WERI-Rb-1 (cell line): ENCODE measurements at places on chromosomes 7 and 10.

GRCh38 chr10:123150986-123151736 is 3.0 kb upstream of the BUB3 start:
- DNase-seq, result peak; percentile 47

DNA sequence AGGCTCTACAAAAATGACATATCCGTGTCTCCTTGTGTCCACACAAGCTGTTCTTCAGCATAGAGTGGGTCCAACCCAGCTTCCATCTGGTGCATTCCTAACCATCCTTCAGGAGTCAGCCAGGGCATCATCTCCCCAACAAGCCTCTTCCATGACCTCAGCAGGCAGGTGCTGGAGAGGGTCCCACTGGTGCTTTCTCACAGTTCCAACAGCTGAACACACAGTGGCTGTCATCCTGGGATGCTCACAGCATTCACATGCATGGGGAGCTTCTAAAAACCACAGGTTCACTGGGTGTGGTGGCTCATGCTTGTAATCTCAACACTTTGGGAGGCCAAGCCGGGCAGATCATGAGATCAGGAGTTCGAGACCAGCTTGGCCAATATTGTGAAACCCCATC is 6.4 kb upstream of the CYP3A4 start:
- DNase-seq, result no peak

GRCh38 chr10:101986624-101986971 is 69.4 kb downstream of the ARMH3 start:
- no peak for DNase-seq

DNA sequence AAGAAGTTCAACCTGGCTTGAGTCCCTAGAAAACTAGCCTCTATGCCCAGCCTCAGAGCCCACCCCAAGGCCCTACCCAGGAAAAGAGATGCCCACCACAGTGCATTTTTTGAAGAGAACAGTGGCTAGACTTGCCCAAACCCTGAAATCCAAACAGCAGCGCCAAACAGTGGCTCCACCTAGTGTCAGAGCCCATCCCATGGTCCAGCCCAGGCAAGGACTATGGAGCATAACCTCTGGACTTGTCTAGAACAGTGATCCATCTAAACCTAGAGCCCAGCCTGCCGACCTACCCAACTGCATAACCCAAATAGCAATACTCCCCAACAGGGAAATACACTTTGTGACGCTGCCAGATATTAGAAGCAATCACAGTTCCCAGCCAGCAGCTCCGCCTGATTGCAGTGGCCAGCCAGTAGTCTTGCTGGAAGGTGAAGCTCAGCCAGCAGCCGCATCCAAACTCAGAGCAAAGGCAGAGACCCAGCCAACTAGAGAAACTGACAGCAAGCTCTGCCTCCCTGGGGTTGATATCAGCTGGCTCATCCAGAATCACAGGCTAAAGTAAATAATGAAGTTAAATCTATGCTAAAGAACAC is 44.5 kb downstream of the HBP1 start:
- DNase-seq, result no peak

DNA sequence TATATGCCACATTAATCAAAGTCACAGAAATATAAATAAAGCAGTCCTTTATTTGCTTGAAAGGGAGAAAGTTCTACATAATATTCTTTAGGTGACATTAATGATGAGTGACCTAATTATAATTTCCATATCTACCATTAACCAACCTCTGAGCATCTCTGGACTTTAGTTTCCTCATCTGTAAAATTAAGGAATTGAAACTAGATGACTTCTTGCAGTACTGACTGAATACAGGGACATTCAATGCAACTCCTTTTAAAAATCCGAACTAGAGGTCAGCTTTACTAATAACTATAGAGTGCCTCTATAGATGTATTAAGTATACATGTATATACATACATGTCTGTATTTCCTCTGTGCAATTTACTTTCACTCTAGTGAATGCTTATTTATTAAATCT is 3.9 kb downstream of the FMC1 start:
- DNase-seq, result no peak

DNA sequence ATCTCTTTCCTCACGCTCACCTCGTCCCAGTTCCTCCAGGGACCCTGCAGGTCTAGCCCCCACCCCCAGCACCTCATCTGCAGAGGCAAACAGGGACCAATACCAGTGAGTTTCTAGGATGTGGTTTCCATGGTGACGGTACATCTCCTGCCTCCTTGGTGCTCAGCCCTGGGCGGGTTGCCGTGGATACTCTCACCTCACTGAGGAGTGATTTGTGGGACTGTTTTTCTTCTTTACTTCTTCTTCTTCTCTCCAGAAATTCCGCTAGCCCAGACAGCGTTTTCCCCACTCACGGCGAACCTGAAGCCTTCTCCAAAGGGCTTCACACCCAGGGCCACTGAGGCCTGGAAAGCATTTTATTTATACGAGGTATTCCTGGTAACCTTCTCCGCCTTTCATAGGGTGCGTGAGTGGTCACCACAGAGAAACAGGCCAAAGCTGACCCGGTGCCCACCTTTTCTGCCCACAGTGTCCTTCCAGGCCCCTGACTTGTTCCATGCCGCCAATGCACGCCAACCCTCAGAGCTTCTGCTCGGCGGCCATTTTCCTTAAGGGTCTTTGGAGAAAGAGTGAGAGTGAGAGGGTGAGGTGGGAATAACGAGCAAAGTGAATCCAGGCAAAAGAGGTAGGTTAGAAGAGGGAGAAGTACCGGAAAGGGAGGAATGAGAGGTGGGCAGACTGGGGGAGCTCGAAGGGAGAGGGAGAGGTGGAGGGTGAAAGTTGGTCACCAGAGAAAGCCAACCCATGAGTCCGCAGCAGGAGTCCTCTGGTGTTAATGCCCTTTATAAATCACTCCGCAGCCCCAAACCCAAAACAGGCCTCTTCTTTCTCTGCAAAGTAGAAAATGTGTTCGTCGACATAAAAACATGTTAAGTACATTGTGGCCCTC is 15.5 kb downstream of the FAM241B start:
- no peak for DNase-seq

DNA sequence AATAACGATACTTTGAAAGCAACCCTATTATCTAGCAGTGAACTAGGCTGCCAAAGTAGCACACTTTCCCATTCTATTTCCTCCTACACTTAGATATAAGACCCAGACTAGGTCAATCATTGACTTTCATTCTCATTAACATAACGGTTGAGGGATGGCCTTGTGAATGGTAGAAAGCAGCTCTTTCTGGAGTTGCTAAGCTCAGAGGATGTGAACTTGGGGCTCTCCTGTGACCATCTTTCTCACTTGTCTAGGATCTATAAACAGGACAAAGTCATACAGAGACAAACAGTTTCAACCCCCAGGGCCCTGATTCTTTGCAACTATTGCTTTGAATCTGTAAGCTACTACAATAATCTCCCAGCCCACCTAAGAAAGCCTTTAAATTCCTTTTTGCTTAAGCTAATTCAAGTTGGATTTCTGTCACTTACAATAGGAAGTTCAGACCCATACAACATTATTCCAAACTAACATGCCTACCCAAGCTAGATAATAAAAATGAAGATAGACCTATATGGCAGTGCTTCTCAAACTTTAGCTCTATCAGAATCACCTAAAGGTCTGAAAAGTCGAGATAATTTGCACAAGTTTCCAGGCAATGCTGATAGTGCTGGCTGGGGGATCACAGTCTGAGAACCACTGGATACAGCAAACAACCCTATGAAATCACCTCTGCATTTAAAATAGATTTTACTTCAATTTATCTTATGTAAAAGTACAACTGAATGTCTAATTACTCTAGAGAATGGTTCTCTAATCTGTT is 16.7 kb downstream of the P4HA1 start:
- no peak for DNase-seq

DNA sequence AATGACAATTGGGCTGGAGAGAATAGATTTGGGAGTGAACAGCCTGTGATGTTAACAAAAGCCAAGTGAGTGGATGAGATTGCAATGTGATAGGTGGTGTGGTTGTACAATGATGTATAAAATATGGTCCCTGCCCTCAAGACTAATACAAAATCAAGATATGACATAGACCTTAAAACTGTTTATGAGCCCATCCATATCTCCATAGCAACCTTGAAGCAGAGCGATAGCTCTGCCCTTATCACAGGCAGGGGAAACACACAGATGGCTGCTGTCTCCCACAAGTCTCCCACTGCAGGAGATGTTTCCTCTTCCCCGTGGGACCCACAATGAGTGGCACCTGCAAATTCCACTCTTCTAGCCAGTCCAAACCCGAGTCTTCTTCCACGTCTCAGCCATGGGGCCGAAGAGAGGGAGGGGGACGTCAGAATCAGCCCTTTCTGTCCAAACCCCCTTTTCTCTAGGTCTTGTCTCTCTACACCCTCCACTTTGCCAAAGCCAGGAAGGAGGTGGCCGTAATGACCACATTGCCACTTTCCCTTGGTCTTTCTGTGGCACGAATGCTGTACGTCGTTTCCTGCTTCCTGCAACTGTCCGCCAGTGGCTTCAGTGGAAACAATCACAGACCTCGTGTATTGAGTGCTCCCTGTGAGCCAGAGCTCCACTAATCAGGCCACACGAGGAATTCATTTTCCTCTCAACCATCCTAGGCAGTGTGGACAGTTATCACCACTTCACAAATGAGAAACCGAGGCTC is 7.5 kb upstream of the TBXAS1 start:
- DNase-seq, result no peak

- no peak for DNase-seq
These were observed 5.1 kb upstream of the TBX20 start for GRCh38 chr7:35258868-35259522.

GRCh38 chr10:92688927-92689662 is 660 bp upstream of the HHEX start:
- peak; percentile 65 for DNase-seq

DNA sequence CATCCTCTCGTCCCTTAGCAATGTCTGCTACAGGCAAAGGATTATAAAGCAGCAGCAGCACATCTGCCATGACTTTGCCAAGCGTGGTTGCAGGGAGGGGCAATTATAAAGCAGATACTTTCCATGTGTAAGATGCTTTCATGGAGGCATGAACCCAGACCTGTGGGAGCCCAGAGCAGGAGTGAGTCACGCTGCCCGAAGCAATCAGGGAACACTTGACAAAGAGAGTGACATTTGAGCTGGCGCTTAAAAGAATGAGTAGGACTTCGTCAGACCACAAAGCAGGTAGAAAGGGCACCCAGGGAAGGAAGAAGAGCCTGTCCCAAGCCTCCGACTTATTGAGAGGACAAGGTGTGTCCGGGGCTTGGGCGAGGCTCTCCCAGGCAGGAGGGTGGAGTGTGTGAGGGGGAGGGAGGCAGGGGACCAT is 147.2 kb downstream of the MYOF start:
- no peak for DNase-seq

- no peak for DNase-seq
These were observed 34.3 kb upstream of the HERPUD2 start for GRCh38 chr7:35729061-35729783.

- no peak for DNase-seq
These were observed 76.7 kb downstream of the SKAP2 start for GRCh38 chr7:26787701-26788100.

DNA sequence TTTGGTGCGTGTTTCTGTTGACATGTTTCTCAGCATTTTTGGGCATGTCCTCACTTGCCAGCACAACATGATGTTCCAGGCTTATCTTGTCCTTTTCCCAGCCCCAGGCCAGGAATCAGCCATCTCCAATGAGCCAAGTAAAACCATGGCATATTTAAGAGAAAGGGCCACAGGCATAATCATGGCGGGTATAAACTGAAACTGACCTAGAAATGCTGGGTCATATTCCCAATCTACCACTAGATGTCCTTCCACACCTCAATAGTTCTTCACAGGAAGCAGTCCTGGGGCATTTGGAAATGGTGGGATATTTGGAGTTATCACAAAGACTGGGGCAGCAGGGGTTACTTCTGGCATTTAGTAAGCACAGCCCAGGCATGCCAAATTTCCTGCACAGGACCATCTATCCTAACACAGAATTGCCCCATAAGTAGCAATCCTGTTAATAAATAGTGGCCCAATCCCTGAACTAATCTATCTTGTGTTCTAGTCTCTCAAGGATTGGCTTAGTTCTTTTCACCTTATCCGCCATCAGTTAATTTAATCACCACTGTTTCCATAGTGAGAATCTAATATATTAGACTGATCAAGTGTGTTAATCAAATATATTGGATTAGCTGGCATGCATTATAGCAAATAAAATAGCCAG is 101.6 kb downstream of the NPSR1 start:
- peak; percentile 17 for DNase-seq

- no peak for DNase-seq
These were observed 64.2 kb downstream of the TRIM24 start for GRCh38 chr7:138524259-138524658.

DNA sequence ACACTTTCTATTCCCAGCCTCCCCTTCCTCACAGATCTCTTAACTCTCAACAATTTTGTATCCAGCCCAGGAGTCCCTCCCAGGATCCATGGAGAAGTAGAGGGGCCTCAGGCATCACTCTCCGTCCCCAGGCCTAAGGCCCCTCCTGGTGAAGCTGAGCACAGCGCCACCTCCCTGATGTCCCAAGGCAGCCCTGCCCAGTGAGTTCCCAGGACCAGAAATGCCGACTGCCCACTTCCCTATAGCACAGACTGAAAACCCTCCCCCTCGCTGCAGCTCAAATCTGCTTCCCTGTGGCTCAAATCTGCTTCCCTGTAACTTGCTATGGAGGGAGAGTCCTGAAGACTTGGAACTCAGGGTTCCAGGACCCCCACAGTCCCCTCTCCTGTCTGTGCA is 35.6 kb downstream of the YKT6 start:
- DNase-seq, result peak; percentile 87

DNA sequence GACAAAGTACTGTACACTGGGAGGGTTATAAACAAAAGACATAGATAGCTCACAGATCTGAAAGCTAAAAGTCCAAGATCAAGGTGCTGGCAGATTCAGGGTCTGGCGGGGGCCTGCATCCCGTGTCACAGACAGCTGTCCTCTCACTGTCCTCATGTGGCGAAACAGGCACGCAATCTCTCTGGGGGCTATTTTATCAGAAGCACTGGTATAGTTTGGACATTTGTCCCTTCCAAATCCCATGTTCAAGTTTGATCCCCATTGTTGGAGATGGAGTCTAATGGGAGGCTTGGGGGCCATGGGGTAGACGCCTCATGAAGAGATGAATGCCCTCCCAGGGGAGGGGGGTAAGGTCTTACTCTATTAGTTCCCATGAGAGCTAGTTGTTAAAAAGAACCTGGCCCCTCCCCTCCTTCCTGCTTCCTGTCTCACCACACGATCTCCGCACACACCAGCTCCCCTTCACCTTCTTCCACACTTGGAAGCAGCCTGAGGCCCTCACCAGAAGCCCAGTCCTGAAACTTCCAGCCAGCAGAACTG is 72.5 kb upstream of the UCN3 start:
- DNase-seq, result no peak

GRCh38 chr7:29723599-29723998 is 82.7 kb upstream of the WIPF3 start:
- no peak for DNase-seq

- no peak for DNase-seq
These were observed 276.1 kb downstream of the PHTF2 start for GRCh38 chr7:78074713-78075112.

DNA sequence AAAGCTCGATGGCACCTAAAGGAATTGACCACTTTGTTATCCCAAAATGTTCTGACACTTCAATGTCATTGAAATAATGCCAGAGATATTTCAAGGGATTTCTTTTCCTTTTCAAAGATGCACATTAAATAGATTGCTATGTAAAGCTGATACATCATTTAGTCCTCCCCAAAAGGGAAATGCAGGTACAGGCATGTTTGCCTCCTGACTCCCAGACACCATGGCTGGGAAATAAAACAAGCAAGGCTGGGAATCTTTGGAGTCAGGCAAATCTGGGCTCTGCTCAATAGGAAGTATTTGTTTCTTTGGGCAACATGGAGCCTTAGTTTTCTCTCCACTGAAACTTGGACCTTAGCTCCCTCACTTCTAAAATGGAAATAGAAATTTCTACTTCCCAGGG is 230.8 kb upstream of the LRRTM3 start:
- DNase-seq, result no peak

- DNase-seq, result no peak
These were observed 27.1 kb downstream of the KLF6 start for GRCh38 chr10:3757638-3758490.
